ENCODE measurements at places on chromosomes 5 and 9.
A peak's percentile ranks its signal among the peaks of the same experiment; 100 is the strongest.

DNA sequence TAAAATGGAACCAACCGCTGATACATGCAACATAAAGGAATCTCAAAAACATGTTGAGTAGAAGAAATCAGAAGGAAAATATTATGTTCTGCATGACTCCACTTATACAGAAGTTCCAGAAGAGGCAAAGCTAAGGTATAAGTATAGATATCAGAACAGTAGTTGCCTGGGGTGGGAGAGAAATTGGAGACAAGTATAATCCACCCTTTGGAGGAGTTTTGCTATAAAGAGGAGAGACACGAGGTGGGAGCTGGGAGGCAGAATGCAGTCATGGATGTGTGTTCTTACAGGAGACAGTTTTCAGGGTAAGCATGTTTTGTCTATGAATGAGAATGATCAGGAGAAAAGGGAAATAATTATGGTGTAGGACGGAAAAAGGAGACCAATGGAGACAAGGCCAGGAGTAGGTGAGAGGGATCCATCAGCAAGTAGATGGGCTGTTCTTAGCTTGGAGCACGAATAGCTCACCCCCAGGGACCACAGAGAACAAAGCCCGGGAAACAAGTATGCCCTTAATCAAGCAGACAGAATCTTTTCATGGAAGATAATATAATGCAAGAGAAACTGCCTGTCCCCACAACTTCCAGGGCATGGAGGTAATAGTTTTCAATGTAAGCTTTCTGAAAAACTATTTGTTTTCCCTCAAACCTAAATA lies 72.2 kb downstream of the MED27 start:
- no peak for DNase-seq

GRCh38 chr5:170795154-170795553 lies 11.6 kb downstream of the GABRP start:
- DNase-seq = no peak

DNA sequence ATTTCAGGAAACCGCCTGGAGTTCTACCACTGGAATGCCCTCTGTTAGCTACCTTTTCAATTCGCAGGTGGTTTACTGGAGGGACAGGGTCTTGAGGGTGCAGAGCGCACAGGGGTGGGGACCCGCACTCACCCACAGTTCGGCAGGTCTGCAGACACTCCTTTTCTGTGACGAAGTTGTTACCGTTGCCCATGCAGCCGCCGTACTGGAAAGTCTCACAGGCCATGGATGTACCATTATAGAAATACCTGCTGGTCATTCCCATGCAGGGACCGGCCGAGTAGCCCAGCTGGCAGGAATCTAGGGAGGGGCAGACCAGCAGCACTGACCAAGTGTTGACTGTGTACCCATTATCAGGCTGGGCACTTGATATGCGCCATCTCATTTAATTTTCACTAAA lies 16.8 kb downstream of the AMBP start:
- DNase-seq = no peak

DNA sequence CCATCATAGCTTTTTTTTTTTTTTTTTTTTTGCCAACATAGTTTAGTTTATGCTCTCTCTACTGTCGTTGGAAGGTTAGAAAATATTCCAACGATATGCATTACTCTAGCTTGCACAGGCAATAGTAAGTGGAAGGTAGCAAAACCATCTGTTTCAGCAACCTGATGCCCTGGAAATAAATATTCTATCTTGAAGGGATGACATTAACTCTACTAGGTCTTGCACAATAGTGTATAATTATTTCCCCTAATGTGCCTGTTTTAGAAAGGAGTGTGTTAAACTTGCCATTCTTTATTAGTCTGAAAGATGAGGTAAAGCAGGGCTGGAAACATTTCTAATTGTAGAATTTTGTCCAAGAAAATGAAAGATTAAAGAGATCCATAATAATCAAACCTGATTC lies 111.0 kb downstream of the PCSK5 start:
- no peak for DNase-seq

DNA sequence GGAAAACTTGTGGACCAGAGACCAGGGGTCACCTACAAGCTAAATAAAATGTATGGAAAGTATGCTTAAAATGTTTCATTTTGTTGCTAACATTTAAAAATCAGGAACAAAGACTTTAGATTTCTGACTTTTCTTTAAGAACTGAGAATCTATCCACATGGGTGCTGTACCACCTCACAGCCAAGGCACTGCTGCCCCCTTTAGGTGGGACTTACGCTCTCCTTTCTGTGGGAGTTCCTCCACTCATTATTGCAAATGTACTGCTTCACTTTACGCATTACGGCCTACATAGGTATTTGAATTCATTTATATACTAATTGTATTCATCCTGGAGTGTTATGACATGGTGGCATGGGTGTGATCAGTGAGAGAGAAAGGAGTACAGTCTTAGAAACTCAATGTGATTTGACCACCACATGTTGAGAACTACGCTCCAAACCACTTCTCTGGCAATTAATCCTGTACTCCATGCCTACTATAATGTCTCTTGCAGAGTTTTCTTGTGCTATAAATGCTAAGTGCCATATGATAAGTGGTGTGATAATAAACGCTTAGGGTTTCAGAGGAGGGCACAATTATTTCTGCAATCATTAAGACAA lies 24.7 kb upstream of the CETN3 start:
- DNase-seq = peak; percentile 20

GRCh38 chr9:69554945-69555344 lies 117.2 kb downstream of the APBA1 start:
- no peak for DNase-seq

DNA sequence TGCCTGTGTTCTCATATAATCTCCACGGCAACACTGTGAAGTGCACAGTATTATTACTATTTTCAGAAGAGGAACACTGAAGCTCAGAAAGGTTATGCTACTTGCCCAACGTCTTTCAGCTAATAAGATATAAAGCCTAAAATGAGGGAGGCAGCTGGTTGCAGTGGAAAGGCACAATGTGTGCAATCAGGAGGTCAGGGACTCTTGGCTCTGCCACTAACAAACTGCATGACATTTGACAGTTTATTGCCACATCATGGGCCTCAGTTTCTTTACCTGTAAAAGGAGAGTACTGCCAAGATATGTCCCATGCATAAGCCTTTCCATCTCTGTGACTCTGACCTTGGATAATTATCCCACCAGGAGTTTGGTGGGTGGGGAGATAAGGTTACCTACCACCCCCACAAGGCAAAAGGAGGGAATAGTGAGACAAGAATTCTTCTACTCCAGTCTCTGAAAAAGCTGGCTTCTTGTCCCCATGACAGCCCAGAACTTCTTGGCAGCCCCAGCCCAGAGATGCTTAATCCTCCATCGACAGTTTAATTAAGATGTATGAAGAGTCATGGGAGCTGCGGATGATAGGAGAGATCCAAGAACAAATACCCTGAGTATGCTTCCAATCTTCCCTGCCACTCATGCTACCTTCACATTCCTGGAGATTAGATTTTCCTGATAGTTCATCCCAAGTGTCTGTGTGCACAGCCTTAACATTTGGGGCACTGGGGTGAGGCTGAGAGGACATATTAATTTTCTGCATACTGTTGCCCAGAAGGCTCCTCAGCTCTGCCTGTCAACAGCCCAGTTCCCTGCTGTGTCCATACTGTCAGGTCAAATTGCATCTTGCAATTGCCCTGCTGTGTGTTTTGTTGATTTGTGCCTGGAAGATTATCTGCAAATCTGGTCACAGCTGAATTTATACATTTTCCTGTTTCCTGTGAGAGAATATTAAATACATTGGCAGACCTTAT lies 271.2 kb downstream of the FAM114A2 start:
- no peak for DNase-seq

DNA sequence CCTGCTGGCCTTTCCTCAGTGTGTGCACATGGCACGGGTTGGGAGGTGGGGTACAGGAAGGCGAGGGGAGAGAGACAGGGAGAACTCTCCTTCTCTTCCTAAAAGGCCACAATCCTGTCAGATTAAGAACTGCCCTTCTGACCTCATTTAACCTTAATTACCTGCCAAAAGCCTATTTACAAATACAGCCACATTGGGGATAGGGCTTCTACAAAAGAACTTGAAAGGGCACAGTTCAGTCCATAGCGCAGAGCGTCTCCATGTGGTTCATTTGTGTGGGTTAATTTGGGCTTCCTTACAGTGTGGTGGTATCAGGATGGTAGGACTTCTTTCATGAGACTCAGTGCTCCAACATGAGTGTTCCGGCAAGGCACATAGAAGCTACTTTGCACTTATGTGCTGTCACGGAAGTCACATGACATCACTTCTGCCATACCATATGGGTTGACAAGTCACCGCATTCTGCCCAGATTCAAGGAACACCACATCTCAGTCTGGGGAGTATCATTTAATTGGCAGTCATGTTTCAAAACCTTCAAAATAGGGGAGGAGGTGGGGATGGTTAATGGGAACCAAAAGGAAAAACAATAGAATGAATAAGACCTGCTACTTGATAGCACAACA lies 46.8 kb downstream of the NLN start:
- DNase-seq = no peak

DNA sequence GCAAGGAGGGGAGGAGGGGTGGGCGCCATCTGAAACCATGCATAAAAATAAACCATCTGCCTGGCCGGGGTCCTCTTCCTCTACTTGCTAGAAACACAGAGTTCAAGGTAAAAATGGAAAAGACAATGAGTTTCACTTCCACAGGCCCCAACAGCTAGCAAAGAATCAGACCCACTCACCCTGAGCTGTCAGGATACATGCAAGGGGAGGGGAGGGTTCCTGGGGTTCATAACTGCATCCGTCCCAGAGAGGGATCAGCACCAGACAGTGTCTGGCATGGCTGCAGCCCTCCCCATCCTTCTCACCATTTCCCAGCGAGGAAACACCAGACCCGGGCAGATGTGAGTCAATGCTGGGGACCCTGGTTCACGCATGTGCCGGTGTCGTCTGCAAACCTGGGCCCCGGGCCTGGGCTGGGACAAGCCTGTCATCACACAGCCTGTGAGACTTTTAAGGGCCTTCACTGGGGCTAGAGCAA lies 55.4 kb downstream of the SEMA4D start:
- no peak for DNase-seq

DNA sequence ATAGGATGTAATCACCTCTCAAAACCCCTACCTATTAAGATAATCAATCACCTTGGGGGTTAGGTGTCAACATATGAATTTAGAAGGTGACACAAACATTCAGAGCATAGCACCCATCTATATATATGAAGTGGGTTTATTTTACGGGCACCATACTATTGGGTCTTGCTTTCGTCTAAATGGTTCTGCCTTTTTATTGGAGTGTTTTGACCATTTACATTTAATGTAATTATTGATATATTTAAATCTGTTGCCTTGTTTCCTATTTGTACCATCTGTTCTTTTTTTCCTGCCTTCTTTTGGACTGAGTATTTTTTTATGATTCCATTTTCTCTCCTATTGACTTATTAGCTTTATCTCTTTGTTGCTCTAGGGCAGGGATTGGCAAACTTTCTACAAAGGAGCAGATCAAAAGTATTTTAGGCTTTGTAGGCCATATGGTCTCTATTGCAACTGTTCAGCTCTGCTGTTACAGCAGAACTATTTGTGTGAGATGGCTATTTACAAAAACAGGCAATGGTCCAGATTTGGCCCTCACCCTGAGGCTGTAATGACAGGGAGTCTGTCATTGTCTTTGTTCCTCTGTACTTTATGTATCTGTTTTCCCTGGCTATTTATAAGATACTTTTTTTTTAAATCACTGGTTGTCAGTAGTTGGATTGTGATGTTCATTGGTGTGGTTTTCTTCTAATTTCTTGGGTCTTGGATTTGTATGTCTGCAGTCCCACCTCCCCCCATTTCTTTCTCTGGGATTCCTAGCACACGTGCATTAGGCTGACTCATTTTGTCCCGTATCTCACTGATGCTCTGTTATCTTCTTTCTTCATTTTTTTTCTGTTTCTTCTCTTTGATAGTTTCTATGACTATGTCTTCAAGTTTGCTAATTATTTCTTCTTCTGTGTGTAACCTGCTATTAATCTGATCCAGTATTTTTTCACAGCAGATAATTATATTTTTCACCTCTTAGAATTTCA lies 127.1 kb downstream of the DAB2IP start:
- no peak for DNase-seq

GRCh38 chr5:178058321-178059012 lies 54.9 kb upstream of the N4BP3 start:
- no peak for DNase-seq

- no peak for DNase-seq
Measured at GRCh38 chr5:62937661-62938558, 359.3 kb downstream of the LRRC70 start.

DNA sequence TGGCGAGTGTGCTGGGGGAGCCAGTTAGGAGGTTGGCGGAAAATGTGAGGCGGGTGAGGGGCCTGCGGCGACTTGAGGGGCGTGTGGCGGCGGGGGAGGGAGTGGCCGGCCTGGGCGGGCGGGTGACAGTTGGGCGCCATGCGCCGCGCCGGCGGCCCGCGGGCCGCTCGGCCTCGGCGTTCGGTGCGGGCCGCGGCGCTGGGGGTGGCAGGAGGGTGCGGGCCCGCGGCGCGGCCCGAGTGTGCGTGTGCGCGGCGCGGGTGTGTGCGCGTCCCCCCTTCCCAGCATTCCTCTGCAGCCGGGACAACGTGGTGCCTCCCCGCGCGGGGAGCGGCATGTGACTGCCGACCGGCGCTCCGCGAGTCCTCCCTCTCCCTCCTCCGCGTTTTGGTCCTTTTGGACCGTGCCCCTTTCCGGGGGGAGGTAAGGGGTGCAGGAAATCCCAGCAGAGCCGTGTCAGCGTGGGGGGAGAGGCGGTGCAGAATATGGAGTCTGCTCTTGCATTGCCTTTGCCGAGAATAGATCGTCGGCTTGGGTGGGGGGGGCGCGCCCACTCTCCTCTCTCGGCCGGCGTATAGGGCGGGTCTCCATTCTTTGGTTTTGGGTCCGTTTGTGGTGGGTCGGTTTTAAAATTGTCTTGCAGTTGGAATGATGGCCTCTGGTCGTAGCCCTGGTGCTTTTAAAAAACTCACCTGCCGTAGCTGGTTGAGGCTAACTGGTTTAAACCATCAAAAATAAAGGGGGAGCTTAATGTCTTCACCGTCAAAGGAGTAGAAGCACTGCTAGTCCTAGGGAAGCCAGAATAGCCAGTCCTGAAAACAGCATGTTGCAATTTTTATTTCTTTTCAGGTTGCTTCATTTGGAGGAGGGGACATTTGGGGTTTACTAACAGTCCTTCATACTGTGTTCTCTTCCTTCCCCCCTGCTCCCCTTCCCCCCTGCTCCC lies 2.0 kb downstream of the LARP1 start:
- peak; percentile 61 for DNase-seq

- DNase-seq = no peak
Measured at GRCh38 chr9:134551644-134552348, 89.8 kb upstream of the COL5A1 start.

DNA sequence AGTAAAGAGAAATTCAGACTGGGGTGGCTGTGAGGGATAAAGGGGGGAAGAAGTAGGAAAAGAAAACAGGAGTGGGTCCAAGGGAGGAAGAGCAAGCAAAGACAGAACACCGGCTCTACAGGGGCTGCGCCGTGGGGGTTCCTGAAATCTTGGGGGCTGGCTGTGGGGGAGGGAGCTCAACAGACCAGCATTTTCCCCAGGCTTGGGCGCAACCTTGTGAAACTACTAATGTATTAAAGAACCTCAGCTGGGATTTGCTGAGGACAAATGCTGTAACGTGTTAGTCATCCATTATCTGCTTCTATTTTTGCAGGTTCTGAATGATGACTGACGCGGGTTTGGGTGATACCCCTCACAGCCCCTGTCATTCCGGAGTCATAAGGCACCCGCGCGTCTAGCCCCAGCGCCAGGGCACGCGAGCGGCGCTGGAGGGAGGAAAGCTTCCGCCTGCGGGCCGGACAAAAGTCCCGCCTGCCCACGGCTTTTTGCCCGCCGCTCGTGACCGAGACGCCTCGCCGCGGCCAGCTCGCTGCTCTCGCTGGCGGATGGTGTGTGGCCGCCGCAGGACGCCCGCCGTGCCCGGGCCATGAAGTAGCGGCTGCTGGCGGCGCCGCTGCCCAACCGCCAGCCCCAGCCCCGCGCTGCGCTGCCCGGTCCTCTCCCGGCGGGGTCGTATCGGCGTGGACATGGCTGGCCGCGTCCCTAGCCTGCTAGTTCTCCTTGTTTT lies 110.6 kb downstream of the PAM start:
- DNase-seq = peak; percentile 73

Measured in hindlimb muscle (tissue), 1 donor.